ENCODE measurements at places on chromosomes 6 and 20.

- peak; percentile 27 for DNase-seq
Measured at GRCh38 chr20:56974499-56975250, 291.8 kb downstream of the BMP7 start.

DNA sequence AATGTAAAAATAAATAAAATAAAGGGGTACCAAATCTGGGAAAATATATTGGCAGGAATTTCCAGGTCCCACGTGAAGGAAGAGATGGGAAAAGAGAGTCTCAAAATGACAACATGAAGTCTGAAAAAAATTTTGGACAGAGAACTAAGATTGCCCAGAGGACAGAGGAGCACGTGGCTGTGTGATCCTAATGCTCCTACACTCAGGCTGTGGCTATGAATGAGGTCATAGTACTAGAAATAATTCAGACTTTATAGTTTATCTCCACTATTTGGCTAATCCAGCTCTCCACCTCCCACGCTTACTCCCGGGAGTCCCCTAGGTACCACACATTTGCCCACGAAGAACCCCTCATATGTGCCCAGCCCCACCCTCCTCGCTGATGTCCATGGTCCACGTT, 42.8 kb upstream of the STMND1 start:
- no peak for DNase-seq

DNA sequence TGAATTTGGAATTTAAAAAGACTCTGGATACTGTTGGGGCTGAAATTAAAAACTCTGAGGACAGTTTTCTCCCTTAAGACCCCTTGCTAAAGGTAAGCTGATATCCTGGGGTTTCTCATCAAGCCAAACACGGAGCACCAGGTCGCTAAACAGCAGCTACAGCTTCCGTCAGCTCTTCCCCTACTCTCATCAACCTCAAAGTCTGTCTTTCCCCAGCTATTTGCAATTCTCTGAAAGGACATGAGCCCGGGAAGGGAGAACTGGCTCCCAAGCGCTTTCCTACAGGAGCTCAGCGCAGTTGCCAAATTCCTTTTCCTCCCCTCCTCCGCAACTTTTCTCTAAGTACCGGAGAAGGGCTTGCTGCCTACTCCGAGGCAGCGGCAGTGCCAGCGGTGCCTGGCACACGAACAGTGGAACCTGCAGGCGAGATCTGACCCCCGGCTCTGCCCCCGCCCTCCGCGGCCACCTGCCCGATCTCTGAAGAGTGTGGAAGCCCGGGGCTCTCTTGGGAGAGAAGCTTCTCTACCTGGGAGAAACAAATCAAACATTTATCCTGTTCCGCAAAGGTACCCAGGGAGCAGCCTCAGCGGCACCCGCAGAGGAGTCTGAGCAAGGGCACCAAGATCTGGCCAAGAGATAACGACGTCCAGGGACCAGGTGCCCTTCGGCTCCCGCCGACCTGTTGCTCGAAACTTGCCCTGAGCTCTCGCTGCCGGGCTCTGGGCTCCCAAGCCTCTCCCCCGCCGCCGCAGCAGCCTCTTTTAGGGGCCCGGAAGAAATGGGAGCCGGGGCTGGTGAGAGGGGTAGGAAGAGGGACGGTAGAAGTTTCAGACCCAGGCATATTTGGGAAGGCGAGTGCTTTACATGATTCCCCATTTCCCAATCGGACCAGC, 2.2 kb downstream of the CBLN4 start:
- no peak for DNase-seq

DNA sequence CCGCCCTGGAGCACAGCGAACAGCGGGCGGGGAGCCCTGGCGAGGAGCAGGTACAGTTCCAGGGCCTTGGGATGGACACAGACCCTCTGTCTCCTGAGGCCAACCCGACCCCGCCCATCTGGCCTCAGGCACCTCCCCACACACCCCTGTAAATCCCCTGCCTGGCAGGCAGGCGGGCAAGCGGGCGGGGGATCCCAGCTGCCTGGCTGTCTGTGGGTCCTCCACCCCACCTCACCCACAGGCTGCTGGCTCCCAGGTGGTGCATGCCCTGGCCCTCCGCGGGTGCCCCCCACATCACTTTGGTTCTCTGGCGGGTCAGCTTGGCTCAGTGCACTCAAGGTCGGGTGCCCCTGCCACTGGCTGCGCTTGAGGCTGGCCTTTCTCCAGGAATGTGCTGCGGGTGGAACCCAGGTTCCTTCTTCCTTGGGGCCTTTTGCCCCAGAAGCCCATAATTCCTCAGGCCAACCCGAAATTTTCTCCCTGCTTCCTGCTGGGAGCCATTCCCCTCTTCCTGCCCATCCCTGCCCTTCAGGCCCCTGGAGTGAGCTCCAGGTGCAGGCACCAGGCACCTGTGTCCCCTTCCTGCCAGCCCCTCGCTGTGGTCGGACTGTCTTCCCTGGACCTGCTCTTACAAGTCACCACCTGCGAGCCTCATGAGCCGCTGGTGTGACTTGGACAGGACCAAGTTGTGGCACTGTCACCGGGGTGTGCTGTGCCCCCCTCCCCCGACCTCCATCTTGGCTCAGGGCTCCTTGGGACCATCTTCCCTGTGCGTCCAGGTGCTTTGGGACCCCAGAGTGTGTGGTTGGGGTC, 5.3 kb upstream of the TNFRSF6B start:
- no peak for DNase-seq

- DNase-seq = no peak
Measured at GRCh38 chr6:141464896-141465295, 667.8 kb upstream of the GJE1 start.

DNA sequence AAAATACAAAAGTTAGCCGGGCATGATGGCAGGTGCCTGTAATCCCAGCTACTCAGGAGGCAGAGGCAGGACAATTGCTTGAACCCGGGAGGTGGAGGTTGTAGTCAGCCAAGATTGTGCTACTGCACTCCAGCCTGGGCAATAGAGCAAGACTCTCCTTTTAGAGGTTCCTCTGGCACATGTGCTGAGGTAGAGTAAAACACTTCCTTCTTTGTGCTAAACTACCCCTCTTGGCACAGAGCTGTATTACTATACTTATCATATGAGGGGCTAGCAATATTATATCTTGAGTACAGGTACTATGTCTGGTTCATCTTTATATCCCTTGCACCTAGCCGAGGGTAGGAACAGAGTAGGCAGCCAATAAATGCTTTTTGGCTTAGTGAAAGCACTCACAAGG, 40.2 kb upstream of the SAMHD1 start:
- no peak for DNase-seq

DNA sequence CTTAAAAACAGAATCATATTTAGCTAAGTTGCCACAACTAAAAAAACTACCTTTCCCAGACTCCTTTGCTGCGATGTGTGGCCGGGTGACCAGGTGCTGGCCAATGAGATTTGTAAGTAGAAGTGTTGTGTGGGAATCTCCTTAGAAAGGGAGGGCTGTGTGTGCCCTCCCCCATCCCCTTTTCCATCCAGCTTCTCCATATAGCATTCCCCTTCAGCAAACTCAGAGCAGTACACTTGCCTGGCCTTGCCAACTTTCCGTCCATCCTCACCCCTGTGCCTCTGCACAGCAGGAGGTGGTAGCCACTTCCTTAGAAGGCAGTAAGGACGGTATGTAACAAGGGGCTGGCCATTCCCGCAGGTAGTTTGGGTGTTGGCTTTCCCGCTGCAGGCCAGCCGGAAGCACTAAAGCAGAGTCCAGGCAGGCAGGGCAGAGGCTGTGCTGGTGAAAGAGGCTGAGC, 22.3 kb upstream of the KCNK16 start:
- no peak for DNase-seq

DNA sequence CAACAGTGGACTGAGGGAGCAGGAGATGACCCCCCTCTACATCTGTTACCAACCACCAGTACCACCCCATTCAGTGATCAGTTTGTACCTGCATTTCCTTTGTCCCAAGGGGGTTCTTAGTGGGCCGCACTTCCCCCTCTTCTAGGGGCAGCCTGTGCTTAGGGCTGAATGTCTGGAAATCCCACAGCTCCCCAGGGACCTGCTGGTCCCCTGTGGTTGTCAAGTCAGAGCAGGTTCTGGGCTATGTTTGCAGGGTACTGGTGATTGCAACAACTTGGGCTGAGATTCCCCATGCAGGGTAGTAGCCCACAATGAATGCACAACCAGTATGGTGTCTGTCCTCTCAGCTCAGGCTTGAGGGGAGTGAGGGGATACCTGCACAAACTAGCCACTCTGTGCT, 39.7 kb upstream of the COL10A1 start:
- no peak for DNase-seq

DNA sequence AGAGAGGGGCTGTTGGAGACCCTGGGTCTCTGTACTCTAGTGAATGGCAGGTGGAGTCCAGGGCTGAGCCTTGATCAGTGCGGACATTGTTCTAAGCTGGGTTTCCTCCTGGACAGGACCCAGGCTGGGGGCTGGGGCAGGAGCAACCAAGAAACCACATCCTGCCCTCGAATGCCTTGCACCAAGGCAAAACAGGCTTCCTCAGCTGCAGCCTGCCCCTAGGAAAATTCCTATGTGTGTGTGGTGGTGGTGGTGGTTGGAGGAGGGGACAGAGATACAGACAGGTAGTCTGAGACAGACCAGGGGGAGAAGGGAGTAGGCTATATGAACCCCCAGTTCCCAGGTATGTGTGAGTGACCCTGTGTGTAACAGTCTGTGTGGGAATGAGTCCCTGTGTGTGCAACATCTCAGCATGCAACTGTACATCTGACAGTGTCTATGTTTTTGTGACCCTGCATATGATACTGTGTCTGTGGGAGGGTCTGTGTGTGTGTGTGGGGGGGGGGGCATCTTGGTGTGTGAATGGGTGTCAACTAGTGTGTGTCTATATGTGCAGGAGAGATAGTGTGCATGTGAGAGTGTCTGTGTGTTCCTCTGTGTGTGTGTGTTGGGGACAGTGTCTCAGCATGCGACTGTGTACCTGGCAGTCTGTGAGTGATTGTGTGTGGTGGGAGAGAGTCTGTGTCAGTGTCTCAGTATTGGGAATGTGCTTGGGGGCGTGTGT, 3.0 kb downstream of the GLP1R start:
- no peak for DNase-seq

- DNase-seq = no peak
Measured at GRCh38 chr6:64861039-64861651, 845.9 kb downstream of the EYS start.

DNA sequence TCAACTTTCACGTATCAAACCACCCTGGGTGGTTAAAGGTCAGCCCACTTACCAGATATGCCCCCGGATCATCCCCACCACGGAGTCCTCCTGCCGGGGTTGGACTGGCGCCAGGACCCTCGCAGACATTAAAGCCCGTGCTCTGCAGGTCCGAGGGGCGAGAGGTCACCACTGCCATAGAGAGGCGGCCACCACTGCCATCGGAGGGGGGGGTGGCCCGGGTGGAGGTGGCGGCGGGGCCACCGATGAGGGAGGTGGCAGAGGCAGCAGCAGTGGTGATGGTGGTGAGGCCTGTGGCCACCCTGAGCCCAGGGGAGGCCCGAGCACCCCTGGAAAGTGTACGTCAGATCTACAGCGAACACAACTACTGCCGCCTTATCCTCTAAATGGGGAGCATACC, 76.3 kb downstream of the ASXL1 start:
- DNase-seq = no peak

DNA sequence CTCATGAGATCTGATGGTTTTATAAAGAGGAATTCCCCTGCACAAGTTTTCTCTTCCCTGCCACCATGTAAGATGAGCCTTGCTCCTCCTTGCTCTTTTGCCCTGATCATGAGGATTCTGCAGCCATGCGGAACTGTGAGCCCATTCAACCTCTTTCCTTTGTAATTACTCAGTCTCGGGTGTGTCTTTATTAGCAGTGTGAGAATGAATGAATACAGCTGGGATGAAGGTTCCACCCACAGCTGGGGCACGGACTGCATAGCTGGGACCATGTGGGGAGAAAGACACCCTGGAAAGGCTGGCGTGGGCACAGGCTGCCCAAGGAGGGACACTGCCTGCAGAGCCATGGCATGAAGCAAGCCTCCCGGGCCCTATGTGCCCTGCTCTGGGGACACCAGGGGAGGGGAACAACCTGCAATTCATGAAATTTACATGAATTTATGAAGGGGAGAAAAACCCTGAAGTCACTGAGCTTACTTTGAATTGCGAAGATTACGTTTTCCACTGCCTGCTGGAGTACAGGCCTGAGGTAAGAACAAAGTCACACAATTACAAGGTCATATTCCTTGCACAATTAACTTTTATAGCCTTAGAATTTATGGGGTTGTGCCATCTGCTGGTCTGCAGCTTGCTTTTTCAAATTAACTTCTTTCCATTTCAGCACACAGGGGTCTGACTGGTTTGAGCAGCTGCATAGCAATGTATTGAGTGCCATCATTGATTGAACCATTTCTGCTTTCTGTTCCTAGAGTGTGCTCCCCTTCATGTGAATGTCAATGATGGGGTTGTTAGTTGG, 46.2 kb downstream of the SLC22A1 start:
- DNase-seq = no peak

GRCh38 chr6:150458579-150458978, 89.8 kb downstream of the IYD start:
- DNase-seq = no peak

DNA sequence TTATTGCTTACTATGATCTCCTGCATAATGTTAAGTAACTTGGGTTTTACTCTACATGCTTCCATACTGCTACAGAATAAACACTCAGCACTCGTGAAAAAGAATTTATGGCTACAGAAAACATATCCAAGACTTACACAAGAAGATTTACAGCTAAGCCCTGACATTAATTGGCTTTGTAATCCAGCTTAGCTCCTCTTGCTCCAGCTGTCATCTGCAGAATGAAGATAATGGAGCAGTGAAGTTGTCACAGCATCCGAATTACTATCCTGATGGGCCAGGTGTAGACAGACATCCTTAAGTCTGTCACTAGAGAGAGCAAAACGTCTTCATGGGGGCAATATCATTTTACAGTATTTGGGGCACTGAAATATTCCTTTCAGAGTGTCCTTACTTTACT, 155.3 kb downstream of the PRKN start:
- DNase-seq = no peak

DNA sequence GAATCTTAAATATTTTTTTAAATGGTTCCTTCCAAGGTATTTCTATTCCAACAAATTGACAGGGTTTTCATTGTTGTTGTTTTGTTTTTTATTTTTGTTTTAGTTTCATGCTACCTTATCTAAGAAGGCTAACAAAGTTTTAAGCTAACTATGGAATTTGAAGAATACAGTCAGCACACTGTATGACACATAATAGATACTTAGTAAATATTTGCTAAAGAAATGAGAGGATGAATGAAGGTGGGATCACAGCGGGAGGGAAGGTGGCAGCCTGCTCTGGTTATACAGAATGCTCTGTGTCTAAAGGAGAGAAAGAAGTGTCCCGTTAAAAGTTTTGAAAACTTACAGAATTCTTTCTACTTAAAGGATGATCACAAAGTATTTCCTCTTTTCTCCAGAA, 43.7 kb upstream of the DST start:
- no peak for DNase-seq

- DNase-seq = peak; percentile 11
Measured at GRCh38 chr6:7727086-7727945, 1.4 kb downstream of the BMP6 start.
